ENCODE measurements at places on chromosomes 5 and 9.

DNA sequence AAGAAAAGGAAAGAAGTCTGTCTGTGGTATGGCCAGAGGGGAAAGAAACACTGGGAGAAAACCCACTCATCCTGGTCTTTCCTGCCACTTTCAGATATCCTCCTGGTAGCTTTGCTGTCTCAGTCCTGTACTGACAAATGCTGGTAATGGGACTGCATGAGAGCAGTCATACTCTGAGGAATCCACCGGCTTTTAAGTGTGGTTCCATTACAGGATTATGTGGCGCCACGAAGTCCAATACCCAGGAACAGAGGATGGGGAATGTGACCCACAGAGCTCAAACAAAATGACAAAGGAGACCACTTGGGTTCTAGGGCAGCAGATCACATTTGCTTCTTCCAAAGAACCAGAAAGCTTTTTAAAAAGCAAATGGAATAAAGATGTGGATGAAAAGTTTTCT lies 26.3 kb upstream of the FBP1 start:
- DNase-seq, result no peak

DNA sequence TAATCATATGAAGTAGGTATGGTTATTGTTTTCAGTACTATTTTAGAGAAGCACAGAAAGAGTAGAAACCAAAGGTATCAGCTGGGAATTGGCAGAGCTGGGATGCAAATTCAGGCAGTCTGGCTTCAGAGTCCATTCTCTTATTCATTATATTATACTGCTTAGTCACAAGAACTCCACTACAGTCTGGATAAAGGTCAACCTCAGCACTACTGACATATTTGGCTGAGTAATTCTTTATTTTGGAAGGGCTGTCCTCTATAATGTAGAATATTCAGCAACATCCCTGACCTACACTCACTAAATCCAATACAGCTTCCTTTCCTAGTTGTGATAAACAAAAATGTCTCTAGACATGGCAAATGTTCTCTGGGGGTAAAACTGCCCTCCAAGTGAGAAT lies 37.6 kb downstream of the PTGER4 start:
- no peak for DNase-seq

GRCh38 chr5:52947208-52947607 lies 41.9 kb upstream of the ITGA2 start:
- no peak for DNase-seq

GRCh38 chr5:95760273-95761191 lies 29.4 kb downstream of the RHOBTB3 start:
- DNase-seq, result no peak

GRCh38 chr5:26034813-26035212 lies 1003.6 kb downstream of the CDH9 start:
- DNase-seq, result no peak

GRCh38 chr5:173706700-173707099 lies 90.2 kb upstream of the BOD1 start:
- no peak for DNase-seq

- DNase-seq, result no peak
Measured at GRCh38 chr5:137292461-137293027, 206.6 kb downstream of the SPOCK1 start.

DNA sequence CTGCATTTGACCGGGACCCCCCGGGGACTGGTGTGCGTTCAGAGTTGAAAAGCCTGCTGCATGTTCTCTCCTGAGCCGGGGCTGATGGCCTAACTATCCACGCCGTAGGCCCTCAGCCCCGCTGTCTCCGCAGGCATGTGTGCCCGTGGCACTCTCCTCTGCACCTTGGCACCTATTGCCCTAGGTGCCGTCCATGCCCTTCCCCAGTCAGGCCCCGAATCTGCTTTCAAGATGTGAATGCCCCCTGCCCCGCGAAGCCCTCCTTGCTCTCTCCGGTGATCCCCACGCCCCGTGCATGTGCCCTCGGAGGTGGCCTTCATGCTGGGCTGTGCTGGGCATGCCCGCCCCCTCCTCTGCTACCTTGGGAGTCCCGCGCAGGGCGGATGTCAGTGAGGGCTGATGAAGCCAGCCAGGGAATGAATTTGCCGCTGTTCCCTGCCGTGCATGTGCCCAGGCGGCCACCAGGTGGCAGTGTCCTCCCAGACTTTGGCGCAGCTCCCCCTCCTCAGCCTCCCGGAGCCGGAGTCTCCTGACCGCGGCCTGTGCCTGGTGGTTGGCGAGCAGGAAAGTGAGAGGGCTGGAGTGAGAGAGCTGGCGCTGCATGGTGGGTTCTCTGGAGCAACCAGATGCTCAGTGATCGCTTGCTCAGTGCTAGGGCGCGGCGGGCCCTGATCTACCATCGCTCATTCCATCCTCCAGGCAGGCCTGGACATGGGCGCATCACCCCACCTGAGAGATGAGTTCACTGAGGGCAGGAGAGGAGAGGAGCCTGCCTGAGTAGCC lies 112.9 kb upstream of the LMX1B start:
- peak; percentile 77 for DNase-seq

DNA sequence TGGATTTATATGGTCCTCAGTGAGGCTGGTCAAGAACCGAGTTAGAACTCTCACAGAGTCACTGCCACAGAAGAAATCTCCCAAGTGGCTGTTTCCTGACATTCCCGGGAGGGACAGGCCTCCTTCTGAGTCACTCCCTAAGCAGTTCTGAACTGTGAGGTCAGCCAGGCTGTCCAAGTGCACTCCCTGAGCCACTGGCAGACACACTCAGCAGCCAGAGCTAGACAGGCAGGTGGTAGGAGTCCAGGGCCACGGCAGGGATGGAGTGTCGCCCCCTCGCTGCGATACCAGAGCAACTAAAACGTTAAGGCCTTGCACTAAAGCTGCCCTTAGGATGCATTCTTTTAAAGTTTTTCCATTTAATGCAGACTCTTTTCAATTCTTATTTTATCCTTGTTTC lies 3.4 kb downstream of the IL4 start:
- DNase-seq, result no peak
